ENCODE measurements at places on chromosomes 2 and 18.

DNA sequence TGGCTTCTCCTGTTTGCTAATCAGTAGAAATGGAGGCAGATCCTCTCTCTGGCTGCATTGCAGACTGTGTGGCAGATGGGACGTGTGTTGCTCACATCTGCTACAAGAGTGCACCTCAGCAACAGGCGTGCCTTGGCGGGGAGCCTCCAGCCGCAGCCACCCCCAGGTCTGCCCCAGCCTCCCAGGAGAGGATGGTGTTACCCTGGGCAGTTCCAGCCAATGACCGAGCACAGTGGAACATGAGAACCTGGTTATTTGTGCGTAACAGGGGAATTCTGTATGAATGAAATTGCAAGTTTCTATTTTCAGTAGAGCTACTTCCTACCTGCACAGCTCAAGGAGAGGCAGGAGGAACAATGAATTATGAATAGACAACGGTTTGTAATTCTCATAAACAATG lies 130.6 kb upstream of the CBLN2 start:
- ATAC-seq: no peak

DNA sequence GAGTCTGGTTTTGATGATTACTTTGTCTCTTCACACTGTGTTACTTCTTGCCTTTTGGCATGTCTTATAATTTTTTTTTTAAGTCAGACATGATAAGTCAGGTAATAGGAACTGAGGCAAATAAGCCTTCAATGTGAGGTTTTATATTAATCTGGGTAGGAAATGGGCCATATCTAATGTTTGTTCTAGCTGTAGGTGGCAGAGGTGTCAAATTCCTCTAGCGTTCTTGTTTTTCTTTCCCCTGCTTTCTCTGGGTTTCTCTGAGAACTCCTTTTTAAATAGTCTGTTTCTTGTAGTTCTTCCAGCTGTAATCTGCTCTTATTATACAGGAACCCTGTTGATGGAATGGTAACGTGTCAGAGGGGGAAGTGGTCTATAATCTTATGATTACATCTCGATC lies 5.7 kb downstream of the SP140 start:
- ATAC-seq: no peak

DNA sequence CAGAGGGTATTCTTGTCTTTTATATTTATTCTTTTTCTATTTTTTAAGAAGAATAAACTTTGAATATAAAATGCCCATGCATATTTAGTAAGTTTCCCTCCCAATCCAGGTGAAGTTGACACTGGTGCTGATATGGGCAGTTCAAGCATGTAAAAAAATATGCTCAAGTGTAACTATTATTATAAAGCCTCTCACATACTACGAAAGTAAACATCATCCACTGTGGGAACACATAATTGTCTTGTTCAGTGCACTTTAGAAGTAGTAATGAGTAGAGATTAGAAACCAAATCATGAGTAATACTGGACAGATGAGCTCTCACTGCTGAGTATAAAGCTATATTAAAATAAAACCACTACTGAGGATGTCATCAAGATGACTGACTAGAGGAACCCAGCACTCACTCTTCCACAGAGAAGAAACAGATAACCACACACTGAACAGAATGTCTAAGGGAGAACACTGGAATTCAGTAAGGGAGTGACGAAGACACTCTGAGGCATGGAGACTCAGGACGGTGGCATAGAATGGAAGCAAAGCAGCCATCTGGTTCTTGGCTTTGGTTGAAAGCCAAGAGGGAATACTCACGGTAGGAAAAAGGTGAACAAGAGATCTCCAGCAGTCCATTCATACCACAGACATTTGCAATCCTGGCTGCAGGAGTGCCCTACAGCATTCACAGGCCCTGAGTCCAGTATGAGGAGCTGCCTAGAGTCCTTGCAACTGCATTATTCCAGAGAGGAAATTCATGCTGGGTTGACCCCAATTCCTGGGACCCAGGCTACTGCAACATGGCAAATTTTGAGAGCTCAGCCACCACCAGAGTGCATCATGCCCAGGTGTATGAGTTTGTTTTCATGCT lies 9.5 kb upstream of the FAM110C start:
- peak; percentile 79 for ATAC-seq

- ATAC-seq: no peak
These were observed 946.5 kb upstream of the FAM98A start for GRCh38 chr2:34545486-34546136.

DNA sequence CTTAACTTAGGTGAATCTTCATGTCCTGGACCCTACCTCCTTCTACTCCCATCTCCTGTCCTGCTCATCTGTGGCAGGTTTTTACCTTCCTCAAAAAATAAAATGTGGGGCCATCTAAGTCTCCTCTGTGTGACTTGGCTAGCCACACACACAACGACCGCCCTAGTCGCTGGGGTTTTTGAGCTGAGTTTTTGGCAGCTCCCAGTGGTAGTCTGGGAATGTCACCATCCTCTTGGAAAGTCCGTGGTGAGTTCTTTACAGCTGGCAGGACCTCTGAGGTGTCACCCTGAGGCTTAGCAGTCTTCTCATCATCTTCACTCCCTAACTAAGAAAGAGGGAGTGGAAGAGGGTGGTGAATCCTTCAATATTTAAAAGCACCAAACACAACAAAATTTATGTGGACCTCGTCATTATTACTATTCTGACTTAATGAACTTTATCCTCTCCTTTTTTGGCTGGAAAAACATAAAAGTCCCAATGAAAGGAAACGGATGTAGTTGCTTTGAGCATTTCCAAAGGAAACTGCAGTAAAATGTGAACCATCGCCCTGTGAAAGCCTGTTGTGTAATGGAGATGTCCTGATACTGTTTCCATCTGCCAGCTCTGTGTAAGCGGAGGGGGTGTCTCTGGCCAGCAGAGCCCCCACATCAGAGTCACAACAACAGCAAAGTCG lies 78.6 kb downstream of the VAPA start:
- no peak for ATAC-seq
